ENCODE measurements at places on chromosomes 3 and 15. TPM values are rescaled to one million over a fixed set of nuclear protein-coding genes. Genes with fewer than 3 reads are reported as not detected.

DNA sequence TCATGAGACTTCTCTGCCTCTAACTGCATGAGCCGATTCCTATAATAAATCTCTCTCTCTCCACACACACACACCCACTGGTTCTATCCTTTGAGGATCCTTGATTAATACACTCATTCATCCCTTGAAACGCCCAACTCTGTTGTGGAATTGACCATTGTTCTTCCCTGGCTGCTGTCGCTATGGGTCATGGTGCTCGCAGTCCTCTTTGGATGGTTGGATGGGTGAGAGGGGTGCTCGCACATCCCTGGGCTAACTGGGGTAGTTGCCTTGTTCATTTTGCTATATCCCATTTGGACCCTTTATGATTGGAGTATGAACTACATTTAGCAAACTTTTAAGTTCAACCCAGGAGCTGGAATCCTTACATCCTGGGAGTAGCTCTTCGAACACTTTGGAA lies 33.9 kb upstream of the MYZAP start:
- DNase-seq, result no peak

PAQR9 gene
- total RNA-seq, result 1.4 TPM

LXN gene
- total RNA-seq, result 5.0 TPM

GRCh38 chr3:149020839-149021252 lies 29.5 kb downstream of the GYG1 start:
- DNase-seq, result no peak

SERINC4 gene
- not detected for total RNA-seq

- no peak for DNase-seq
Measured at GRCh38 chr15:76105911-76106310, 46.1 kb downstream of the TMEM266 start.

DNA sequence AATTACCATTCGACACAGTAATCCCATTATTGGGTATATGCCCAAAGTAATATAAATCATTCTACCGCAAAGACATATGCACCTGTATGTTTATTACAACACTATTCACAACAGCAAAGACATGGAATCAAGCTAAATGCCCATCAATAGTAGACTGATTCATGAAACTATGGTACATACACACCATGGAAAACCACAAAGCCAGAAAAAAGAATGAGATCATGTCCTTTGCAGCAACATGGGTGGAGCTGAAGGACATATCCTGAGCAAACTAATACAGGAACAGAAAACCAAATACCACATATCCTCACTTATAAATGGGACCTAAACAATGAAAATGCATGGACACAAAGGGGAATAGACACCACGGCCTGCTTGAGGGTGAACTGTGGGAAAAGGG lies 11.1 kb upstream of the MCF2L2 start:
- no peak for DNase-seq

- DNase-seq, result peak; percentile 84
Measured at GRCh38 chr15:69074001-69074842, 59.7 kb downstream of the NOX5 start.

DNA sequence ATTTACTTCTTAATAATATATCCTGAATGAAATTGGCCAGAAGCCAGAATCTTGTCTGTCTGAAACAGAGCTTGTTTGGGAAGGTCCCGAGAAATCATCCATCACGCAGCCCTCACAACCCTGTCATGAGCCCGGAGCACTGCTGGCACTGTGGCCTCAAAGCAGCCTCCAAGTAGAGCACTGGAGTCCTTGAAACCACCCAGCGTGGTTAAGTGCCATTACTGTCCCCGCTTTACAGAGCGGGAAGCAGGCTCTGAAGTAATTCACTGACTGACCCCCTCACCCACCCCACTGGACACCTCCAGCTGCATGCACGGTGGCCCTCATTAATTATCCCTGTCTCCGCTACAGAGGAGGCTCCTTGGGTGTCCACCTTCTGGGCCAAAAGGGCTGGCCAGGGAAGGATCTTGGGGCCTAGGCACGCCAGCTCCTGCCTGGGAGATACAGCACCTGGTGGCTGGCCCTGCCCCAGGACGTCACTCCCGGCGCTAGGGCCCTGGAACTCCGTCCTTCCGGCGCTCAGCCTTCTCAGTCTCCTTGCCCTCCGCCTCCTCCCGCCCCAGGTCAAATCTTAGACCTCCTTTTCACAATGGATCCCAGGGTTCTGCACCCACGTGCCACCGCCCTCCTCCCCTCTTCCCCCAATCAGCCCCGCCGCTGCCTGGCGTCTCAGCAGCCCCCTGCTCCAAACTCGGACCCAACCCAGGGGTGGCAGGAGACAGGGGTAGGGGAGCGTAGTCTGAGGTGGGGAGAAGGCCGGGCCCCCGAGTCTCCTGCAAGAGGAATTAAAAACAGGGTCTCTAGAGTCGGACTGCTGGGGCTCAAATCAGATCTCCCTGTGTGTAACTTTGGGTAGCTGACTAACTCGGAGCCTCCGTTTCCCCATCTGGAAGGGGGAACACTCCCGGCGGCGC lies 1.1 kb downstream of the TKT start:
- DNase-seq, result peak; percentile 83

DNA sequence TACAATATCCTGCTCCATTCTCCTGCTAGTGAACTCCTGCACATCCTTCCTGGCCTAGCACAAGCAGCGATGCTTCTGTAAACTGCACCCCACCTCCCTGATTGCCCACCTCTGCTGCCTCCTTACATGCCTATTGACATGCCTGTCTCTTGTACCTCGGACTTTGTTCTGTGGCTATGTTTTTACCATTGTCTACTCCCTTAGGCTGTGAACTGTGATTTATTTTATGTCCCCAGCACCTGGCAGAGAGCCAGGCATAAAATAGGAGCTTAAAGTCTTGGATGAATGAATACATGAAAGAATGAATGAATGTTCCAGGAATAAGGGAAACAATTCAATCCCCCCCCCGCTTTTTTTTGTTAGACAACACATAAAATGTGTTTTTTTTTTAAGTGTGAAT lies 210.0 kb downstream of the MYRIP start:
- DNase-seq, result no peak

DNA sequence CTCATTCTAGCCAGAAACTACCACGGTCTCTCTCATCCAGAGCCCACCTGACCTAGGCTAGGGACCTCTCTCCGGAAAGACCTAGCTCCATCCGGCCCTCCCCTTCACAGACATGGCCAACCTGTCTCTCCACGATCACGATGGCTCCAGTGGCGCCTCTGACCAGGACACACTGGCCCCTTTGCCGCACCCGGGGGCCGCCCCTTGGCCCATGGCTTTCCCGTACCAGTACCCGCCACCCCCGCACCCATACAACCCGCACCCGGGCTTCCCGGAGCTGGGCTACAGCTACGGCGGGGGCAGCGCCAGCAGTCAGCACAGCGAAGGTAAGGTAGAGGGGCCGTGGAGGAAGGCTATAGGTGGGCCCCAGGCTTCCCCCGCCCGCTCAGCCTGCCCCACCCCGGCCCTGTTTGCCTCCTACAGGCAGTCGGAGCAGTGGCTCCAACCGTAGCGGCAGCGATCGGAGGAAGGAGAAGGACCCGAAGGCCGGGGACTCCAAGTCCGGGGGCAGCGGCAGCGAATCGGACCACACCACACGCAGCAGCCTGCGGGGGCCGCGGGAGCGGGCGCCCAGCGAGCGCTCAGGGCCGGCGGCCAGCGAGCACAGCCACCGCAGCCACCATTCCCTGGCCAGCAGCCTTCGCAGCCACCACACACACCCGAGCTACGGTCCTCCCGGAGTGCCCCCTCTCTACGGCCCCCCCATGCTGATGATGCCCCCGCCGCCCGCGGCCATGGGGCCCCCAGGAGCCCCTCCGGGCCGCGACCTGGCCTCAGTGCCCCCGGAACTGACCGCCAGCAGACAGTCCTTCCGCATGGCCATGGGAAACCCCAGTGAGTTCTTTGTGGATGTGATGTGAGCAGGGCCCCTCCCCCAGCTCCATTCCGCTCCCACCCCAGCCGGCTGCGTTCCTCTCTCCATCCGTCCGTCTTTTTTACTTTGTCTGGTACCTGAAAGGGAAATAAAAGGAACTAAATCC lies 4.5 kb upstream of the AP2M1 start:
- no peak for DNase-seq

CYP8B1 gene
- not detected for total RNA-seq

- no peak for DNase-seq
Measured at GRCh38 chr3:34683851-34684250, 885.4 kb downstream of the PDCD6IP start.

NRROS gene
- total RNA-seq, result 1.9 TPM

GRCh38 chr3:114671741-114672510 lies 378.1 kb downstream of the TIGIT start:
- DNase-seq, result no peak

ISLR gene
- total RNA-seq, result 41.0 TPM

- DNase-seq, result no peak
Measured at GRCh38 chr3:53795176-53795575, 51.0 kb downstream of the CHDH start.

FBXW12 gene
- 1.2 TPM for total RNA-seq

DLEC1 gene
- 1.8 TPM for total RNA-seq

- DNase-seq, result no peak
Measured at GRCh38 chr15:54127574-54127973, 149.3 kb downstream of the UNC13C start.

ARRDC4 gene
- total RNA-seq, result 20.4 TPM

Data from cerebellum (tissue), 4 donors.